ENCODE measurements at places on chromosomes 12 and 14.

- no peak for DNase-seq
Measured at GRCh38 chr14:44531658-44532057, 24.6 kb upstream of the FSCB start.

DNA sequence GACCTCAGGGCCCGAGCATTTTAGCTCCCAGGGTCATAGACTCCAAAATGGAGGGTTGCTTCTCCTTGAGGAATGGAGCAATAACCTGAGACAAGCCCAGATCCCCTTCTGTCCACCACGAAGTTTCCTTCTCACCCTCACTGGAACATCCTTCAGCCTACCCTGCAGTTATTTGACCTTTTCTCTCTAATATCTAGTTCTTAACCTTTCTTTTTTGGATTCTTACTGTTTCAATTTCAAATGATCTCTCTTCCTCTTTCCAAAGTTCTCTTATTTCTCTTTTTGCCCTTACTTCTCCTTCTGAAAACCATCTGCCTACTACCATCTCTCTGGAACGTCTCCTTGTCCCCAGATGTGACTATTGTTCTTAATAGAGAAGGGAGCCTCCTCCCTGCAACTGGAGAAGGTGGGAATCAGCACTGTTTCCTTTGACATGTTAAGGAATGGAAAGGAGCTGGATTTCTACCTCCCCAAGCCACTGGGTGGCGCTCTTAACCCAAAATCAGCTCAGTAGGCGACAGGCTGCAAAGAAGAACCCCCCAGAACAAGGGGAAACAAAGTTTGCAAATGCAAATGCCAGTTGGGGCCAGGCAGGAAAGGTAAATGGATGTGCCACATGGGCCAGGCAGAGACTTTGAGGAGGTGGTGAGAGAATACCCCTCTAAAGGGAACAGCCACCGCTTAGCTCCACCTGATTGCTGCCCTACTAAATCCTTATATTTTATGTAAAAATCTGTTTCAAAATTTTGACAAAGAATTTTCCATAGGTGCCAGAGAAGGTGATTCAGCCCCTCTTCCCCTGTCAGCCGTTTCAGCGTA, 22.4 kb upstream of the PDE1B start:
- peak; percentile 60 for DNase-seq

DNA sequence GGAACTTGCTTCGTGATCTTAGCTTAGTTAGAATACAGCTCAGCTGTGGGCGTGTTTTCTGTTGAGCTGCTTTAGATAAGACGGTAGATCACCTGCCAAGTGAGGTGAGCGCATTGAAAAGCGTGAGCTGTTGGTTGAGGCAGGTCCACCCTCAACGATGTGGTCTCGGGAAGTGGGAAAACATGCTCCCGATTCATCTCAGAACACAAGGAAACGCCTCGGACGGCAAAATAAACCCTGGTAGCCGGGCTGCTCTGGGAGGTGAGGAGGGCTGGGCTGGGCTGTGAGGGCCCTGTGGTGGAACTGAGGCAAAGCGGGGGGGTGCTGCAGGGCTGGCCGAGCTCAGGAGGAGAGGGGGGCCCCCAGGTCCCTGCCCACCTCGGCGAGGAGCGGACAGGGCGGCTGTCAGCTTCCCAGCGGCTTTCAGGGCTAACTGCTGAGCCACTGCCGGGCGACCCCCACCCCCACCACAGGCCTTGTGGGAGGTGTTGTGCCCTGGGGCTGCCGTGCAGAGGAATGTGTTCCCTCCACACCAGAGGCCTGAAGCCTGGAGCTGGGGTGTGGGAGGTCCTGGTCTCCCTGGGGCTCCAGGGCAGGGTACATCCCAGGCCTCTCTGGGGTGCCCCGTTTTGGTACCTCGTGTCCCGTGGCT, 30.7 kb downstream of the NOC4L start:
- no peak for DNase-seq

DNA sequence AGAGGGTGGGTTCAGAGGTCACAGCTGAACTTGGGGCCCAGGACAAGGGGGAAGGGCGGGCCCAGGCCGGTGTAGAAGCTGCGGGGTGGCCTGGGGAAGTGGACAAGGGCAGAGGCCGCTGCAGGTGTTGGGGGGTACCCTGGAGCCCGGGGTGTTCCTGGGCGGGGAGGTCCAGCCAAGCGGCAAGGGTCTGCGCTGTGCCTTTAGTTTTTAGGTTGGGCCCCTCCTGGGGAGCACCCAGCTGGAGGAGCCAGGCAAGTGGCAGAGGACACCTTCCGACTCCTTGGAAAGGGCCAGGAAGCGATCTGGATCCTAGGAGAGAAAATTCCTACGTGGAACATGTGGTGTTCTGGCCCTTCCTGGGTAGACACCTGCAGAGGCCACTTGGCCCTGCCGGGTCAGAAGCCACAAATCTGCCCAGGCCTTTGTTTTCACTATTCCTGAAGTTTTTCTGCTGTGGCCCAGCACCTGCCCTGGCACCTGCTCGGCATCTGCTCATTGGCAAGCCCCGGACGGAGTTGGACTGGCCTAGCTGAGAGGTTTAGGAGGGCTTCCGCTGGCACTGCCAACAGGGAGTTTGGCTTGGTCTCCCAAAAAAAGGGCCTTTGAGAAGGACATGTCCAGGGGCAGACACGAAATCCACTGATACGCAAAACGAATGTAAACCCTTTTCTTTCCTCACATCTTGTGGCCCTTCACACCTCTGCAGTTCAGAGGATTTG, 61.1 kb downstream of the SMUG1 start:
- no peak for DNase-seq

DNA sequence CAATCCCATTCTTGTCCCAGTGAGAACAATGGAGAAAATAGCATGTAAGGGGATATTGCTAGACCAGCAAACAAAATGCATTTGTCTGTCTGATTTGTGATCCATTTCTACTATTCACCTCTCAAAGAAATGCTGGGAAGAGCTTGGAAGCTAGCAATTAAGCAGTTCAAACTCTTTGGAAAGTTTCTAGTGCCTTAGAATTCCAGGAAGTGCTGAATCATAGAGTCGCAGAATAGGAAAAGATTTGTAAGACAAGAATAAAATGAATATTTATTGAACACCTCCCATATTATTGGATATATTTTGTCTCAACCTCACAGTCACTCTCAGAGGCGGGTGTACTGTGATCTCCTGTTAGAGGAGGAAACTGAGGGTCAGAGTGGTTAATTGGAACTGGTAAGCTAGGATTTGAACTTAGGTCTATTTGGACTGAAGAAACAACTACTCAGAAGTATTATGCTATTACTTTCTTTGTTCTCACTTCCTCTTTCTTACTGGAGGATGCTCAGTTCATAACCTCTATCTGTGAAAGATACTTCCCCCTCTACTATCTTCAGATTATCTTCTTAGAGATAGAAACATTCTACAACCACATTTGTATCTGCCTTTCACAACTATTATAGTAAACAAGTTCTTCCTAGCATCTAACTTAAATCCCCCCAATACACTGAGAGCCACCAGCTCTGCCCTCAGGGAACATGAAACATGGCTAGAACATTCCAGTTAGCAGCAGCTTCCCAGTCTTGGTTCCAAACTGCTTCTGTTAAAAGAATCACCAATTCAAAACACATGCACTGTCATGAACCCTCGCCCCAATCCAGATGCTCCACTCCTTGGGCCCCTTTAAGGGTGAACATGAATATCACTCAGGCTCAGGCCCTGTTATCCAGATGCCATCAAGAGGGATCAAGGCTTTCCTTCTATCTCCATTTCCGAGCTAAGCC, 64.2 kb downstream of the DRAM1 start:
- no peak for DNase-seq

GRCh38 chr14:106613256-106613655, 1086.9 kb downstream of the TMEM121 start:
- no peak for DNase-seq

DNA sequence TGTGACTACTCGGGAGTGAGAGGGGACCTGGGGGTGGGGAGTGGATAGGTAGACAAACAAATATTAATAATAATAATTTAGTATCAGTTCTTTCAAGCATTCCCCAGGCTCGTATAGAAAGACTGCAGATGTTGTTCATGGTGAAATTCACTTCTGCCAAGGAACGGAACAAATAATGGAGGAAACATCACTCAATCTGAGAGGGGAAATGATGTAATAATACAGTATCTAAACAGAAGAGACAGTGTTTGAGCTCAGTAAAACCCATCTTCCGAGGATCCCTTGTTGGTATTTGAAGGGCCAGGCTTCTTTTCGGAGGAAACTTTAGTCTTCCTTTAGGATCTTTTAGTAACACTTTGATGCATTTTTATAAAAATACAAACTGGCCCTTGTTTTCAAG, 114.2 kb downstream of the KCNK10 start:
- no peak for DNase-seq

- no peak for DNase-seq
Measured at GRCh38 chr14:24837280-24838046, 203.5 kb upstream of the GZMB start.

- no peak for DNase-seq
Measured at GRCh38 chr12:4089121-4089606, 184.4 kb upstream of the CCND2 start.

DNA sequence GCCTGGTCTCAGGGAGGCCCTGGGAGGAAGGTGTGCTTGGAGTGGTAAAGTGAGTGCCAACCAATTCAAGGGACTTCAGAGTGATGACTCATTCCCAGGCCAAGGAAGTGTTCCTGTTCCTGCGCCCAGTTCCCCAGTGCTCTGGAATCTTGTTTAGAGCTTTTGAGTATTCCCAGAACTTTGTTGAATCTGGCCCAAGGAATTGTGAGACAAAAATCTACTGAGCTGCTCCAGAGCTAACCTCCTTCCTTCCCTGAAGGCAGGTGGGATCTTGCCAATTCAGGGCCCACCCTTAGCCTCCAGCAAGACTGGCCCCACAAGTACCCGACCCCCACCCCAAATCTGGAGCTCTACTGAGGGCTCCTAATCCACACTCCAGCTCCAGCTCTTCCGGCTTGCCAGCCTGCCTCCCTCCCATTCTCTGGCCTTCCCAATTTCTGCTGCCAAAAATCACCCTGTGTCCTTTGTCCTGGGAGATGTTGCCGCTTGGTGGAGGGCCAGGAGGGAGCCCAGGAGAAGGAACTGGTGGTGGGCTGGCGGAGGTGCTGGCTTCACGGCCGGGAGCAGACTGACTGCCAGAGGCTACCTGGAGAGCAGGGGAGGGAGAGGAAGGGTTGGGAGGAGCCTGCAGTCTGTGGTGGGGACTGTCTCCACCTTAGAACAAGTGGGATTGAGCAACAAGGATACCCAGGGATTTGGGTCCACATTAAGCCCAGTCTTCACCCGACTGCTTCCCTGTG, 2.0 kb upstream of the ATN1 start:
- DNase-seq: no peak

- DNase-seq: no peak
Measured at GRCh38 chr12:42273706-42274105, 35.7 kb upstream of the YAF2 start.

DNA sequence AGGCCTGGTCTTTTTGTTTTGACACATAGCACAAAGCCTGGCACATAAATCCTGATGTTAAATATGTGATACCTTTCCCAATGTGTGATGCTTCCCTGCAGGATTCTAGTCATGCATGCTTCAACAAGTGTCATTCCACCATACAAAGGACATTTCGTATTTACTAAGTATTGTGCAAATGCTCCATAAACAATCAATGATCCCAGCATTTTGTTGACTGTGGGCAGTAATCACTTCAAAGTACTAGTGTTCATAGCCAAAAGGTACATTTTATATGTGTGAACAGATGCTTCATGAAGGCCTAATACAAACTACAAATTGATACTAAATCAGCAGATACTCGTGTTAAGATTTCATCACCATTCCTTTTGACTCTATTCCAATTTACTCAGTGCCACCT, 4.4 kb downstream of the CCNB1IP1 start:
- no peak for DNase-seq

GRCh38 chr12:117032593-117033381, 66.4 kb downstream of the TESC start:
- peak; percentile 32 for DNase-seq

GRCh38 chr14:24416932-24417619, 12.4 kb downstream of the CBLN3 start:
- no peak for DNase-seq

DNA sequence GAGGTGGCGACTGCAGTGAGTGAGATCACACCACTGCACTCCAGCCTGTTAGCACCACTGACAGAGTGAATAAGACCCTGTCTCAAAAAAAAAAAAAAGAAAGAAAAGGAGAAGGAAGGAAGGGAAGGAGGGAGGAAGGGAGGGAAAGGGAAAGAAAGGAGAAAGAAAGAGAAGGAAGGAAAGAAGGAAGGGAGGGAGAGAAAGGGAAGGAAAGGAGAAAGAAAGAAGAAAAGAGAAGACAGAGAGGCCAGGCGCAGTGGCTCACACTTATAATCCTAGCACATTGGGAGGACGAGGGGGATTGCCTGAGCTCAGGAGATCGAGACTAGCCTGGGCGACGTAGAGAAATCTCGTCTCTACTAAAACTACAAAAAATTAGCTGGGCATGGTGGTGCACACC, 13.2 kb downstream of the DCAF5 start:
- DNase-seq: no peak

- no peak for DNase-seq
Measured at GRCh38 chr12:94299846-94300245, 151.5 kb downstream of the PLXNC1 start.

DNA sequence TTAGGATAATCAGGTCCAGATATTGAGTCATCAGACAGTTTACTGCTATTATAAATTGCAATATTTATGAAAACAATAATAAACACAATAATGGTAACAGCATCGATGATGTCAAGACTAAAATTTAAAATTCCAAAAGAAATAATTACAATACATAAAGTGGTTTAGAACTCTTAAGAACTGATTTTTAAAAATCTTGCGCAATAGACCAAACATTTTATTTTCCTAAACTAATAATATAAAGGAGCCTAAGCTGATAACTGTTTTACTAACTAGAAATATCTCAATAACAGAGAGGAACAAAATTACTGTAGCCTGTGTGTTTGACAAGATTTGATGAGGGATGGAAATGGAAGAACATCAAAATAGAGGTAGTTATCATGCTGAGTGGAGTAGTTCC, 93.9 kb upstream of the TRHDE start:
- no peak for DNase-seq

DNA sequence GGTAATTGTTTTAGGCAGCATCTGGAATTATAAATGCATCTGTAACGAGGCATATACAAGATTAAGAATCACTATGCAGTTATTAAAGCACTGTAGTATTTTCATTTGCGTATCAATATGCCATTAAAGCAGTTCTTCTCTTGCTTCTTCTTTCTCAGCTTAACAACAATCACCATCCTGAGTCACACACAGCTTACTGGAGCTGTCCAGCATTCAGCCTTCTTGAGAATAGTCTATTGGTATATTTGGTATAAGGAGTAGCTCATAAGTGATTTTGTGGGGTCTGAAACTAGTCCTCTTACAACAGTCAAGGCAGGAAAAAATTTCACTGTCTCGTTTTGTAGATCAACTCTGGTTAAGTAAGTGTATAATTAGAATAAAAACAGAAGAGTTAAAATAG, 523.0 kb upstream of the FOXG1 start:
- DNase-seq: no peak

DNA sequence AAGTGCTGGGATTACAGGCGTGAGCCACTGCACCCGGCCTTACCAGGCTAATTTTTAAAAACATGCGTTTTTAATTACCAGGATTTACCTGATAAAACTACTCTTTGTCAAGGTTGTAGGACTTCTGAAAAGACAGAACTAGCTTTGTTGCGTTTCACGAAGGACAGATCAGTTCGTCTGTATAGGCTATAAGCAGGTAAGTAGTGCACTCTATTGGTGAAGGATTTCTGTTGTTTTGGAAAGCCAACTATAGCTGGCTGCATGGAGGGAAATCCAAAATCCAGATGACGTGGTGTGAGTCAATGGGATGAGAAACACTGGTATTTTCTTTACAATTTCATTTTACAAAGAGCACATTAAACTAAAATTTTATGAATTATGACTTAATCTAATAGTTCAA, 14.6 kb downstream of the GNPNAT1 start:
- DNase-seq: peak; percentile 14

Data from D341Med (cell line).